T-helper 2 cell treated with Interferon-gamma antibody and Interleukin-4, amounts not matched to agents 5 μg/mL and 100 μg/mL, for 36 hours (primary cell): ENCODE measurements at places on chromosomes 12 and 14.

DNA sequence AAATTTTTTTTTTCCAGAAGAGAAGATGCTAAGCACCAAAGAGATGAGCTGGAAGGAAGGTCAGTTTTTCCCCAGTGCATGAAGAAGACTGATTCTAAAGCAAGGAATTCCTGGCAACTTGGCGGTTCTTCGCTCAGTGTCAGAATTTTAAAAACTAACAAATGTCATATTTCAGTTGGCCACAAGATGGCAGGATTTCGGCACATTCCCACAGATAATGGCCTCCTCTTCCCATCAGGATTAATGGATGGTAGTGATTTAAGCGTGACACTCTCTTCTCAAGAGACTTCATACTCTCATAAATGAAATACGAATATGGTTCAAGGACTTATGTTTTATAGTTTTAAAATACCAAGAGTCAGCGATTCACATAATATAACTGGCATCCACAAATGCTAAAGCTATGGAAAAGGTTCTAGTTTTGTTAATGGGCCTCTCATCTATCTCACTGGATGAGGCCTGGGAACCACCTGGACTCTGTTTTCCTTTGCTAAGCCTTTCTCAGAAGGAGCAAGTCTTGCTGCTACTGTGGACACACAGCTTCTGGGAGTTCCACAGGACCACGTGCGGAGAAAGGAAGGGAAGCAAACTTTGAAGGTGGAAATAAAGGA, 46.1 kb upstream of the PTPRO start:
- DNase-seq, result no peak

DNA sequence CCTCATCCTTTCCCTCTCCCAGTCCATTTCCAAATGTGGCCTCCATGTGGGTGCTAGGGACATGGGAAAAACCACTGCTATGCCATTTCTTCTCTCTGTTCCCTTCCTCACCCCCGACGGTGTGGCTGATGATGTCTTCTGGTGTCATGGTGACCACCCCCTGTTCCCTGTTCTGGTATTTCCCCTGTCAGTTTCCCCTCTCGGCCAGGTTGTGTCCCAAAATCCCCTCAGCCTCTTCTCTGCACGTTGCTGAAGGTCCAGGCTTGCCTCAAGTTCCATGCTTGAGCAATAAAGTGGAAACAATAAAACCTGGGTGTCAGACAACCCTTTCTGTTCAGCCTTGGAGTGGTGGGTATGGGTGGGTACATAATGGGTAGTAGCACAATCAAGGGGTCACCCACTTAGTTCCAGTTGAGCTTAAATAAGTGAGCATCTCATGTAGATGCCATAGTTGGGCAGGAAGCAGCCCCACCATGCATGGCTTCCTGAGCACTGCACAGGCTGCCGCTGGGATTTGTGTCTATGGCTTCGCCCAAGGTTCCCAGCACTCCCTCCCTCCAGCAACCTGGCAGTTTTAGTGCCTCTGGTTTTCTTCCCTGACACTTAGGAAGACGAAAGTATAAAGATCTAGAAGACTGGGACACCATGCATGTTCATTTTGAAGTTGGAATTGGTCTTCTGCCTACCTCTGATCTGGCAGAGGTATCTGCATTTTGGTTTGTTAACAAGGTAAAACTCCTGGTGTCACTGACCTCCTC, 8.7 kb upstream of the ITFG2 start:
- DNase-seq, result no peak

DNA sequence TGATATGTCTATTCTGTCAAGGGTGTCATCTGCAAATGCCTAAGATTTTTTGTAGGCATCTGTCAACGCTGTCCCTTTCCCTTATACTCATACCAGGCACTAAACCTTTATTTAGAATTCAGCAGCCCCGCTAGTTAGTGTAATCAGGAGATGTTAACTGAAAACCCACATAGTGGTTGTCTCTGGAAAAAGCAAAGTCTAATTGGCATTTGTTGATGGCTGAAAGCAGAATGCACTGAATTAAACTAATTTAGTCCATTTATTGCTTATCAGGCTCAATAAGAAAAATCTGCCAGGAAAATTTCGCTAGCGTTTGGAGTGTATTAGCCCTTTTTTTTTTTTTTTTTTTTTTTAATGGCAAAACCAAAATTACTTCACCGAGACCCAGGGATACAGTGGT, 34.5 kb downstream of the TDP1 start:
- DNase-seq, result no peak

- no peak for DNase-seq
Observed at GRCh38 chr12:108187831-108188230, 58.7 kb downstream of the WSCD2 start.

DNA sequence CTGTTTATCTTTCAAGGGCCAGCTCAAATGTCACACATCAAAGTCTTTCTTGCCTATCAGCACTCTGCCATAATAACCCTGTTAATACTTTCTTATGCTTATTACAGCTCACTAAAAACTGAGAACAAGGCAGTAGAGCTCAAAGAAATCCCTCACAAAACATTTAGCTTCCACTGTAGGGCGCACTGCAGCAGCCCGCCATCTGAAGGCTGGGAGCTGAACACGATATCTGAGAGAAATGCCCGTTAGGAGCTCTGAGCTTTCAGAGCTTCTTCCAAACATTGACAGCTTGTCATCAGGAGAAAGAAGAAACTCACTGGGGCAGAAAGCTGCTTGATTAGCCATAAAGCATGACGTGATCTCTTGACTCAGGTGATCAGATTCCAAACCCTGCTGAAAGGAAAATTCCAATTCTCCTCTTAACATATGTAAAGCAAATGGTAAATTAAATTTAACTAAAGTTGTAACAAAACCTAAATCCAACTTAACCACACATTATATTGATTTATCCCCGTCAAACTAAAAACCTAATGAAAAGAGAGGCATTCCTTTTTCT, 175.7 kb downstream of the C12orf50 start:
- no peak for DNase-seq

DNA sequence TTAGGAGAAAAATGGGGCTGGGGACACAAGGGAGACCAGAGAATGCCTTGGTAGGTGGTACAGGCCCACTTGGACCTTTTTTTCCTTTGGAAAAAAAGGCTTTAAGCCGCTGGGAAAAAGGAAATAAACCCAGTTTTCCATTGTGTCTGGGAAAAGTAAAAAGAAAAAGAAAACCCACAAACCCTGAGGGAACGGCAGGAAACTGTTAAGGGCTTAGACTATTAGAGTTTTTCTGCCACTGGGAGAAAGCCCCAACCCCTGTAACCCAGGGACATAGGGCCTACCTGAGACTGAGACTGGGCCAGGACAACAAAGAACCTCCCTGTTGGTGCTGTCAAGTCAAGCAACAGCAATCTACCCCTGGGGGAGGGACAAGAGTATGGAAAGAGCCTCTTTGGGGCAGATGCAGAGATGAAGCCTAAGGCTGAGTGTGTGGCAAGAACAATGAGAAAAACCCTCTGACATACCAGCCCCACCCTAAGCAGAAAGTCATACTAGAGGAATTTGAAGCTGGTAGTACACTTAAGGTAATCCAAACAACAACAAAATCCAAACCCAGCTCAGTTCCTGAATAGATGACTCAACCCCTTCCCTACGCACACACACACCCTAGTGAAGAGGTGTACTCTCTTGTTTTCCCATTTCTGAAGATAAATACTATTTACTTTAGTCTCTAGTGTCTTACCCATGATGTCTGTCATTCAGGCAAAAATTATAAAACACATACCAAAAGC, 22.8 kb downstream of the ATF1 start:
- DNase-seq, result no peak

GRCh38 chr12:4806439-4807115, 86.4 kb downstream of the GALNT8 start:
- peak; percentile 29 for DNase-seq

DNA sequence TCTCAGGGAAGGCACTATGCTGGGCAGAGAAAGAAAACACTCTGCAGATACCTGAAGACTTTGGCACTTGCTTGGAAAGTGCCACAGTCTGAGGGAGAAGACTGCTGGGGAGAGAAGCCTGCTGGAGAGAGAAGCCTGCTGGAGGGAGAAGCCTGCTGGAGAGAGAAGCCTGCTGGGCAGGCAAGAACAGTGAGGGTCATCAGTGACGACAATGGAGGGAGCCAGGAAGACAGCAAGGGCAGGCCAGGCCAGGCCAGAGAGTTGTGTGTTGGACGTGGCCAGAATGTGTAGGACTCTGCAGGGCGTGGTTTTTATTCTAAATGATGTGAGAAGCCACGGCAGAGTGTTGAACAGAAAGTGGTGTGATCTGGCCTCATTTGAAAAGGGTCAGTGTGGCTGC, 185.3 kb upstream of the ABCD2 start:
- DNase-seq, result no peak

DNA sequence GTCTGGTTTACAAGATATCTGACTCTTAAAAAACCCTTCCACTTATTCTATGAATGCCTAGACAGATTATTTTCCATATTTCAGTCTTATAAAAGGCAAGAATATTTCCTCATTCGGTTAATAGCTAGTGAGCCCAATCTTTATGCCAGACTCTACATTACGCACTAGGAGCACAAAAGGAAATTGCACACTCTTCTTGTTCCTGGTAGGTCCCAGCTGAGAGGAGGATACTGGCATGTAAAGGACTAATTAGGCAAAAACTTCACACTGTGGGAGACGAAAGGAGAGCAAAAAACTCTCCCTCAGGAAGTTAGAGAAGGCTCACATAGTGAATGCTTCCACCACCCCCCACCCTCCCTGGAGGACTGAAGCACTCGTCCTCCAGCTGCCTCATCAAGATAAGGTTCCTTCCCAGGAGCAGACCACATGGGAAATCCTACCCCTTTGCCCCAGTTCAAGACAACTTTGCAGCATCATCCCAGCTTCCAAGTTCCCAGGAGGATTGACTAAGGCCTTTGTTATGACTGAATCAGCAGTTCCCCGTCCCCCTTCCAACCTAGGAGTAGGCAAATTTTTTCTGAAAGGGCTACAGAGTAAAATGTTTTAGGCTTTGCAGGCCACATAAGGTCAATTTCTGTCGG, 14.5 kb downstream of the CAPZA3 start:
- DNase-seq, result no peak

GRCh38 chr14:61501714-61502458, 180.5 kb downstream of the PRKCH start:
- no peak for DNase-seq

GRCh38 chr14:72516936-72517700, 376.8 kb downstream of the DPF3 start:
- peak; percentile 55 for DNase-seq

DNA sequence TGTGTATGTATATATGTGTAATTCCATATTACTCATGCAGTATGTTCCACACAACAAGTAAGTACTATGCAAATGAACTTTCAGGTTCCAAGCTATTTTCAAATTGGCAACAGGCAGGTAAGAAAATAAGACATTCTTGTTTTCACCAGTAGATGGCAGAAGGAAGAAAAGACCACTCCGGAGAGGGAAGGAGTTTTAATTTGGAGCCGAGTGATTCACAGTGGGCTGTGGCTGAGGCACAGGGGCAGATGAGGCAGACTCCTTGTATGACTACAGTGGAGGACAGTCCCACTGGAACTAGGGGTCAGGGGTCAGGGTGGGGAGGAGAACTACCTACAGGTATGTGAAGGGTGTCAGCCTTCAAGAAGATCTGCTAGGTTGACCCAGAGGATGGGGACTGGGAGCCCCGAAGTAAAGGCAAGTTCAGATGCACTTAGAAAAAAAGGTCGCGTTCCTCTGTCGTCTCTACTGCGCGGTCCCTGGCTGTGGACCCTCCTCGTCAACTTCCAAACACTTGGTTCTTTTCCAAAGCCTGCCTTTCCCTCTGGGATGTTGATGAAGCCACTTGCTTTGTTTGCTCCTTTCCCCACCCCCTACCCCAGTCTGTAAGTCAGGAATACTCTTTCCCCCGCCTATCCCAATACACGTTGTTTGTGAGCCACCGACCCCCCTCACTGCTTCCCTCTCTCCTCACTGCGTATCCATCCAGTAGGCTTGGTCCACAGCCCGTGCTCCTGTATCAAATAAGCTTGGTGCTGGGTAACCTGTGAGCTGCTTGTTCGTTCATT, 24.1 kb downstream of the DDX47 start:
- peak; percentile 53 for DNase-seq

DNA sequence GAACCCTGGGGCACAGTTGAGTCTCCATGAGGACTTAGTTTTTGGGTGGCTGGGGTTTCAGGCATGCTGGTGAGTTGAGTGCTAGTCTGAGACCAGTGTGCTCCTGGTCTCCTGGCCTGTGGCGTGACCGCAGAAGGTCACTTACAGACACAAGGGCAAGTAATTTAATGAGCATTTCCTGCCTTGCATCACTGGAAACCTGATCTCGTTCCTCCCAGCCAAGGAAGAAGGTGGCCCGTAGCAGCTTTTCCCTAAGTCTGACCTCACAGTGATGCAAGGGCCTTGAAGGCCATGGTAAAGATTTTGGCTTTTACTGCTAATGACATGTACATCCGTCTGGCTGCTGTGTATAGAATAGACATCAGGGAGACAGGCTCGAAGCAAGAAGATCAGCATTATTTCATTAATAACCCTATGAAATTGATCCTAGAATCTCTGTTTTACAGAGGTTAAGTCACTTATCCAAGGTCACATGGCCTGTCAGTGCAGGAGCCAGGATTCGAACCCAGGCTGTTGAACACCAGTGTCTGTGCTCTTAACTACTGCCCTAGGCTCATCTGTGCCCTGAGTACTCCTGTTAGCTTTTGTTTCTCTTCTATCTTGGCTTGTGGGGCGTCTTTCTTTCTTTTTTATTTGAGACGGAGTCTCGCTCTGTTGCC, 4.6 kb downstream of the TMEM120B start:
- no peak for DNase-seq

GRCh38 chr12:69385038-69385437, 25.5 kb downstream of the YEATS4 start:
- no peak for DNase-seq

- DNase-seq, result no peak
Observed at GRCh38 chr12:14261096-14261495, 104.4 kb upstream of the ATF7IP start.

- peak; percentile 74 for DNase-seq
Observed at GRCh38 chr14:101721951-101722661, 39.4 kb upstream of the PPP2R5C start.

- DNase-seq, result no peak
Observed at GRCh38 chr12:57133013-57133569, 4.8 kb downstream of the LRP1 start.

DNA sequence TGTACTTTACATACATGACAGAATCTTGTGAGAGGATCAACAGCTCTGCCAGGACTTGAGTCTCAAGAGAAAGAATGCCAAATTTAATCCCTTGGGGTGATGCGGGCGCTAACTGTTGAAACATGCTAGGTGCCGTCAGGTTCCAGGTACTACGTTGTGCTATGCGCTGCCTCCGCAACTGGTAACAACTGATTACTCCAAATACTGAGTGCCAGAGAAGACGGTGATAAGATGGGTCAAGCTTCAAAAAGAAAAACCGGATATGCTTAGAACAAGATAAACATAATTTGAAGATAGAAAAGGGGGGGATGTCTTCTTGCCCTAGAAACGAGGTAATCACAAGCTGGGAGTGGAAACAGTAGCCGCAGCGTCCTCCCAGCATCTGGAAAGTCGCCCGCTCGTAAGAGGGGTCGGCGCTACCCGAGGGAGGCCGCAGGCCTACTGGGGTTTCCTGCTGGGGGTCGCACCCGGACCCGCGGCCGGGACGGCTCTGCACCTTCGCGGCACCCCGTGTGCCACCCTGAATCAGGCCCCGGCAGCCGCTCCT, 678 bp downstream of the ZBTB25 start:
- no peak for DNase-seq

GRCh38 chr12:59904874-59905521, 309.2 kb downstream of the SLC16A7 start:
- DNase-seq, result no peak
